ENCODE measurements at places on chromosomes 4 and X.
A peak's percentile ranks its signal among the peaks of the same experiment; 100 is the strongest.

- DNase-seq = no peak
Measured at GRCh38 chr4:11801466-11802446, 373.1 kb upstream of the HS3ST1 start.

DNA sequence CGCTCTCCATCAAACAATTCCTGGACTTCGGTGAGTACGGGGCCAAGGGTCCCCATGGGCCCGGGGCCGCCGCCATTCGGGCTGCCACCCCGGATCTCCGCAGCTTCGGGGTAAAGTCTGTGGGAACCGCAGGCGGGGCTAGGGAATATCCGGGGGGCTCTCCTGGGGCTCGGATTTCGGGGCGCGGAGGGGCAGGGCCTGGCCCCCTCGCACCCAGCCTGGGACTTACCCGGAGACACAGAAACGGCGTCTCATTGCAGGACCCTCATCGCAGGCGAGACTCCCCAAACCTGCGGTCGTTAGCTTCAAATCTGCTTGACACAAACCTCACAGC, 413 bp downstream of the PDK3 start:
- no peak for DNase-seq

DNA sequence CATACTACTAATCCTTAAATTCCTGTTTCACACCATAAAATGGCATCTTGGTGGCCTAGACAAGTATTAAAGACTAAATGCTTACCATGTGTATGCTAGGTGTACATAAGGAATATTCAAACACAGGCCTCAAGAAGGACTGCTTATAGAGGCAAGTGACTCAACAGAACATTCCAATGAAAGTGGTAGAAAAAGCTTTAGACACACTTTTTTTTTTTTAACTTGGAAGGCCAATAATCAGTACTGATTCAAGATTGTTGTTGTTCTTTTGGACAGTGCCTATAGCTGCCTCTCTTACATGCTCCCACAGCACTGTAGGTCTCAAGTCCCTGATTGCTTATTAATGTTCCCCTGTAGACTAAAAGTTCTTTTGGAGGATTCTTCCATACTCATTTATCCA, 77.6 kb downstream of the FBXL5 start:
- no peak for DNase-seq

GRCh38 chr4:23945451-23946017, 55.7 kb upstream of the PPARGC1A start:
- no peak for DNase-seq

- no peak for DNase-seq
Measured at GRCh38 chr4:5798462-5798861, 87.5 kb downstream of the EVC start.

DNA sequence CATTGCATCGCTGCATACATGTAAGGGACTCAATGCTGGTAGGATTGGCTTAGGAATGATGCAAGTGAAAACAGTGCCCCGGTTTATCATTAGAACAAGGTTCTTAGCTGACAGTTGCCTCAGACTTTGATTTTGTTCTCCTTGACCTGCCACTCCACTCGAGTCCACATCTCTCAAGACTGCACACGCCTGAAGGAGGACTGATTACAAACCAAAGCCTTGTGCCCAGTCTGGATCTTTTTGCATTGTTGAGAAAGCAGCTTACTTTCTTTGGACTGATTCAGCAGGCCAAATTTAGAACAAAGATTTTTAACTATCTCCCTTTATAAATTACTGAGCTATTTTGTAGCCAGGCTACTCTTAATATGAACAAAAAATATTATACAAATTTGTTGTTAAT, 125.6 kb downstream of the PTTG2 start:
- no peak for DNase-seq

GRCh38 chrX:19543951-19544381, 28.7 kb upstream of the MAP3K15 start:
- no peak for DNase-seq

GRCh38 chr4:102779204-102779603, 18.4 kb upstream of the MANBA start:
- no peak for DNase-seq

GRCh38 chr4:139642364-139642763, 23.3 kb upstream of the MGST2 start:
- no peak for DNase-seq

DNA sequence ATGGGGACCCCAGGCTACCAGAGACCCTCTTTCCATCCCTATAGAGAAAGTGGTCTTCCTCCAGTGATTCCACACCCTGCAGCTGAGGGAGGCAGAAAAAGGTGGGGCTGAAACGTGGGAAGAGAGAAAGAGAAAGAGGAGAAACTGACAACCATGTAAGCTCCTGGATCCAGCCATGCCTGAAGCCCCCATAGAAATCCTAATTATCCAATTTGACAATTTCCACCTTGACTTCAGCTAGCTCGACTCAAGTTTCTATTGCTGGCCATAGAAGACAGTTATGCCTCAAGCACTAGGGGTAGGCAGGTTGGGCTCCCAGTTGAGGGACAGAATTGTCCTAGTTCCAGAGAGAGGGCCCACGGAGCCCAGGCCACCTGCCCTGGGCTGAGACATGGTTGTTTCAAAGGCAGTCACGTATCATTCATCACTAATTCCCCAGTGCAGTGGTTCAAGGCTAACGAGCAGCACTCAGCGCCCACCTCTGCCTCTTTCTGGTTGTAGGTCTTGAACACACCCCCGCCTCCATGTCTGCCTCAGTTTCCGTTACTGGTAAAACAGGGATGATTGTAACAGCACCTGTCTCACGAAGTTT, 39.8 kb upstream of the ASMTL start:
- DNase-seq = no peak

DNA sequence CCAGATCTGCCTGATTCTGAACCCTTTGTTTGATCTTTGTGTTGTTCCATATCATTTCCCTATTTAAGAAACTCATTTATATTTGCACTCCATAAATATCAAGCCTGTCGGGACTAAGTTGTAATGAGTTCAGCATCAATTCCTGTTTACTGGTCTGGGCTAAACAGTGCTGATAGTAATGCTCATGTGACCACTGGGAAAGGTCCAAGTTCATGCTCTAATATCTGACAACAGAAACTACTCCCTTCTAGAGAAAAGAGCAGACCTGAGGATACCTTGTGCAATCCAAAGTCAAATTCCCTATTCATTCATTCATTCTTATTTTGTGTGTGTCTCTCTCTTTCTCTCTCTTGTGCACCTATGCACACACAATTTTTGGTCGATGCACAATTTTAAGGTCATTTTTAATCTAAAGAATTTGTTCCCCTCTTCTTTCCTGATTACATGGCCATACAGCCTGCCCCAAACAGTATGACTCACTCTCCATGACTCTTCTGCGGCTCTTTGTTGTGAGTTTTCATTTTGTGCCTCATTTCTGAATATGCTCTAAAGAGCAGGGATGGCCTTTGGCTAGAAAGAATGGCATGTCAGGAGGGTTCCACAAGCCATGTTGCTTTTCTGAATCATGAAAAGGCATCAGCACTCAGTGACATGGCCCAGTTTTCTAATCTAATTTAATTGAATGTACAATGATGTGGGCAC, 664.3 kb downstream of the RPA4 start:
- no peak for DNase-seq

DNA sequence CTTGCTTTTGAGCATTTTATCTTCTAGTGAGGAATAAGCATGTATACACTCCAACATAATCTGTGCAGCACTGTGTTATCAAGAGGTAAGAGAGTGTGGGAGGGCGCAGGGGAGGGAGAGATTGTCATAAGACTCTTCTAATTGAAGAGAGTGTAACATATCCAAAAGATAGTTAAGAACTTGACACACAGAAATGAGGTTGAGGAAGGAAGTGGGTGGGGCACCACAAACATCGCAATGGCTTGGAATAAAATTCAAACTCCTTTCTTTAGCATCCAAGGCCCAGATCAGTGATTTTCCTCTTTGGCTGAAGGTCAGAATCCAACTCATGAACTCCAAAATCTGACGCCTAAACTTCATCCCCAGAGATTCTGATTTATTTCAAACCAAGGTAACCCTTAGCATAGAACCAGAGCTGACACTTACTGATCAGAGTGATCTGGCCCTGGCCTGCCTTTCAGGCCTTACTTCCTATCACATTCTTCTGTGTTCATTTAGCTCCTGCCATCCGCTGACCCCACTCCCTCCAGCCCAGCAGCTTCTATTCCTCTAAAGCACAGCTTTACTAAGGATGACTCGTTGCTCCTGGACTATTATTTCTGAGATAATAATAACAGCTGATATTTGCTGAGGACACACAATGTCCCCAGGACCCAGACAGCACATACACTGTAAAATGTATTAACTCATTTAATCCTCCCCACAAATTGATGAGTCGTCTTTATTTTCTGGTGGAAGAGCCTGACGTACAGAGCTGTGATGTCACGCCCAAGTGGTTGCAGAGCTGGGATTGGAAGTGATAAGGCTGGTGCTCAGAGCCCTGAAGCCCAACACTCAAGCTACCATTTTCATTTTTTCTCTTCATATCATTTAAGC, 10.6 kb upstream of the CTSO start:
- DNase-seq = no peak

GRCh38 chr4:10629394-10629793, 55.2 kb downstream of the CLNK start:
- no peak for DNase-seq

GRCh38 chr4:169416997-169417396, 146.2 kb upstream of the SH3RF1 start:
- DNase-seq = no peak

- DNase-seq = no peak
Measured at GRCh38 chrX:27575565-27575964, 14.6 kb upstream of the DCAF8L2 start.

DNA sequence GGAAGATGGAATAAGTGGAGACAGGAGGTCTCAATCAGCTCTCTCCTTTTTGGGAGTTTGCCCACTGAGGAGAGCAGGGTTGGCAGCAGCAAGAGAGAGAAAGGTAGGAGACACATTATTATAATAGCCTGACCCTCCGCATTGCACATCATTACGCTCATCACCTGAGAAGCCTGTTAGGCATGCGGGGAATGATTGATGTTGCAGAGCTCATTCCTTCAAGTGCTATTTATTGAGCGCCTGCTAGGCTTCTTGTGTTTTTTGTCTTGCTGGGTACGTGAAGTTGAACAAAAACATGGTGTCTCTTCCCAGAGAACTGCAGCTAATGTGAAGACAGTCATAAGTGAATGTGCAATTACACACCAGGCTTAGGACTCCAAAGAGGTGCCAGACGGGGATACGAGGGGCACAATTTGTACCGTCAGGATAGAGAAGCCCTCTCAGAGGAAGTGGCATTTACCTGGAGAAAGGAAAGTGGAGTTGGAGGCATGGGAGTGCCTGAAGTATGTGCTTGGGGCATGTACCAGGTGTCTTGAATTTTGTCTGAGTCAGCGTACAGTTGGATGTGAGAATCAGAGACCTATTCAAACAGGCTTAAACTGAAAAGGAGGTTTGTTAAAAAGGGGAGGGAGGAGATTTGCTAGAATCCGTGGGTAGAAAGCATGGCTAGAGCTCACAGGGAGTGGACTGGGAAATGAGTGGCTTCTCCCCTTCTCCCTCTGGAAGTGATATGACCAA, 90.2 kb upstream of the SOD3 start:
- DNase-seq = no peak

GRCh38 chrX:30971774-30972603, 82.9 kb upstream of the TAB3 start:
- peak; percentile 27 for DNase-seq

- DNase-seq = no peak
Measured at GRCh38 chr4:77990904-77991358, 66.2 kb upstream of the FRAS1 start.

DNA sequence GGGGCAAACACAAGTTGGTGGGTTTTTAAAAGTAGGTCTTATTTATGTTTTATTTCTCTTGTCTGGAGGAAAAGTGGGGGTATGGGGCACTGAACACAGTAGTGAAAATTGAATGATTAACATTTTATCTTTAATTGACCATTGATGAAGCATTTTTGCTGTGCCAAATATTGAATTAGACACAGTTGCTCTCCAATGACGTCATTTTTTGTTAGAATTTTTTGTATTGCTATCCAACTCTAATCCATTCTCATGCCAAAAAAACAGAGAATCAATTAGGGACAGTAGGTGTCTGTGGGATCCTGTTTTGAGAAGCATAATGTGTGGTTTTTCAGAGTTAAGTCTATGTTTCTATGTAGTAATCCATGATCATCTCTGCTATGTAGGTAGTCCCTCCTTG, 1032.8 kb downstream of the STPG2 start:
- no peak for DNase-seq

DNA sequence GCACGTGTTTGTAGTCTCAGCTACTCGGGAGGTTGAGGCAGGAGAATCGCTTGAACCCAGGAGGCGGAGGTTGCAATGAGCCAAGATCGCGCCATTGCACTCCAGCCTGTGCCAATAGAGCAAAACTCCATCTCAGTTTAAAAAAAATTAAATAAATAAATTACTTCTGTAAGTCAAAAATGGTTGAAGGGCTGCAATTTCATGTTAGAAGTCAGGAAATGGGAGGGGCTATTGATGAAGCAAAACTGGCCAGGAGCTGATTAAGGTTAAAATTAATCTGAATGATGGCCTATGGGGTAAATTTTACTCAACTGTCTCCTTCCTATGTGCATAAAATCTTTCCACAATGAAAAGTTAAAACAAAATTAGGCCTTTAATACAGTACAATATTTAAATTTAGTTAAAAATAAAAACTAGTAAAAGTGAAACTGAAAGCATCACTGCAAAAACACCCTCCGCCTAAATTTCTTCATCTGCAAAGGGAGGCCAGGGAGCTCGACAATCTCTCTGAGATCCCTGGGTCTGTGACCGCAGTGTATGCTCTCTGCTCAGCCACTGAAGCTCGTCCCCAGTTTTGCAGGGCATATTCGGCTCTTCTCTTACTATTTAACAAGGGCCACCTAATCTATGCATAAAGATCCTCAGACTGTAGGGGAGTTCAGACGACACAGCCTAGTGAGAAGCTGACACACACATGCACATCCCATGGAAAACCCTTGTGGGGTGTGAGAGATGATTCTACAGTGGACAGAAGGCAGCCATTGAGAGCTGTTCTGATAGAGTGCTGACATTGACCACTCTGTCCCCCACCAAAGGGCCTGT, 57.2 kb downstream of the IRF2 start:
- no peak for DNase-seq

- no peak for DNase-seq
Measured at GRCh38 chrX:133530960-133531359, 115.7 kb upstream of the GPC4 start.

- no peak for DNase-seq
Measured at GRCh38 chrX:107971636-107972035, 10.5 kb downstream of the TEX13B start.

GRCh38 chr4:53941331-53941730, 123.1 kb downstream of the CHIC2 start:
- no peak for DNase-seq

GRCh38 chr4:152534541-152535359, 1.1 kb downstream of the FBXW7 start:
- DNase-seq = peak; percentile 39

GRCh38 chr4:174281901-174282300, 1.6 kb downstream of the FBXO8 start:
- no peak for DNase-seq

GRCh38 chr4:94581766-94582165, 130.0 kb downstream of the PDLIM5 start:
- no peak for DNase-seq

Measured in iPS-NIHi11 (cell line).